ENCODE measurements at places on chromosomes 7 and 10.

- no peak for DNase-seq
Observed at GRCh38 chr7:27198138-27198841, 1.6 kb downstream of the HOXA13 start.

DNA sequence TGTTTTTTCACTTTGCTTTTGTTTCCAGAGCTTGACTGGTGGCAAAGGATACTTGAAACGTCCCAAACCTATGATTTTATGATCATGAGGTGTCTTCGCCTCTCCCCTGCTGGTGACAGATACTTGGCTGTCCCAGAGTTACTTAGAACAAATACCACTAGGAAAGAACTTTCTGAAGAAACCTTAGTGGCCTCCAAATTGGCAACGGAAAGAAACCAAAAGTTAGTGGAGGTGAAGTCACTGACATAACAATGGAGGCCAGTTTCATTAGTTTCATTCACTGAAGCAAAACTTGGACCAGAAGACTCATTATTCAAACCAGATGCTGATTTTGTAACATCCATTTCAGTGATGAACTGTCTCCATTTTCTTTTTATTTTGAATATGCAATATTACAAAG, 68.6 kb downstream of the JAZF1 start:
- DNase-seq = no peak

DNA sequence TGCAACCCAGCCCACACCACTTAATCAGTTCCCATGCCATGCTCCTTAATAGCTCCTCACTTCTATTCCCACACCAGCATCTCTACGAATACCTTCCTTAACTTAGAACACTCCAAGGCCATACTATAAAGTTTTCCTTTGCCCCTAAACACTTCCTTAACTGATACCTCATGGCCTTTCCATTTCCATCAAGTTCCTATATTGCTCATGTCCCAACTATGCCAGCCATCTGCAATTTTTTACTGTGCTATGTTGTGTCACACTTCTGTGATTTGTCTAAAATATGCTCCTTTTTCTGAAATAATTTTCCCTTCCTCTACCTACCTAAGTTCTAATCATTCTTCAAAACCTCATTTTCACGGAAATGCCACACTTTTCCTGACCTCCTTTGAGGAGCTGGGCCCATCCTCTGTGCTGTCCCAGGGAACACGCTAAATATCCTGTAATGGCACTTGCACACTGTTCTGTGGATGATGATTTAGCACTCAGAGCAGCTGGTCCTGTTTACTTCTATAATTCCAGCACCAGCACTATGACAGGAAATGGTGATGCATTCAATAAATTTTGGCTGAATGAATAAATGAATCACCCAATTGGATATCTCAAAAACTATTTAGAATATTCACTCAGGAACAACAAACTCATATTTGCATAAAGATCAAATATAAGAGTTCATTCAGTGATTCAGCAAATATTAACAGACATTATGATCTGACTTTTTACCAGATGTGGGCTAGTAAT, 266.5 kb upstream of the HGF start:
- peak; percentile 19 for DNase-seq

- peak; percentile 49 for DNase-seq
Observed at GRCh38 chr10:11197266-11197712, 179.6 kb downstream of the CELF2 start.

GRCh38 chr7:130896898-130897514, 163.0 kb upstream of the KLF14 start:
- peak; percentile 79 for DNase-seq

- DNase-seq = no peak
Observed at GRCh38 chr7:152865011-152865410, 105.5 kb downstream of the ACTR3B start.

- no peak for DNase-seq
Observed at GRCh38 chr7:68840991-68841390, 757.3 kb upstream of the AUTS2 start.

DNA sequence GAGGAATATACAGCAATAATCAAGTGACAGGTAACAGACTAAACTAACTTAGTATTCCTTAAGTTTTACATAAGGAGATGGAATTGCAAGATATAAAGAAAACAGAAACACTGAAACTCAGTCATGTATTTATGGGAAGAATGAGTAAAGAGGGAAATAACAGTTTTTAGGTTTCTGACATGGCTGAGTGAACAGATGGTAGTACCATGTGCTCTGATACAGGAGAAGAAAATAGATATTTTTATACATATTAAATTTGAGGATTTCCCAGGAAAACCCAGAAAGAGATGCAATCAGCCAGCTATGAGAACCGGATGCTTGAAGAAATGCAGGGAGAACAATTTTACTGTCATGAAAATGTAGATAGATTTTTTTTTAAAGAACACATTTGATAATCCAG, 669.5 kb upstream of the GRM3 start:
- no peak for DNase-seq

DNA sequence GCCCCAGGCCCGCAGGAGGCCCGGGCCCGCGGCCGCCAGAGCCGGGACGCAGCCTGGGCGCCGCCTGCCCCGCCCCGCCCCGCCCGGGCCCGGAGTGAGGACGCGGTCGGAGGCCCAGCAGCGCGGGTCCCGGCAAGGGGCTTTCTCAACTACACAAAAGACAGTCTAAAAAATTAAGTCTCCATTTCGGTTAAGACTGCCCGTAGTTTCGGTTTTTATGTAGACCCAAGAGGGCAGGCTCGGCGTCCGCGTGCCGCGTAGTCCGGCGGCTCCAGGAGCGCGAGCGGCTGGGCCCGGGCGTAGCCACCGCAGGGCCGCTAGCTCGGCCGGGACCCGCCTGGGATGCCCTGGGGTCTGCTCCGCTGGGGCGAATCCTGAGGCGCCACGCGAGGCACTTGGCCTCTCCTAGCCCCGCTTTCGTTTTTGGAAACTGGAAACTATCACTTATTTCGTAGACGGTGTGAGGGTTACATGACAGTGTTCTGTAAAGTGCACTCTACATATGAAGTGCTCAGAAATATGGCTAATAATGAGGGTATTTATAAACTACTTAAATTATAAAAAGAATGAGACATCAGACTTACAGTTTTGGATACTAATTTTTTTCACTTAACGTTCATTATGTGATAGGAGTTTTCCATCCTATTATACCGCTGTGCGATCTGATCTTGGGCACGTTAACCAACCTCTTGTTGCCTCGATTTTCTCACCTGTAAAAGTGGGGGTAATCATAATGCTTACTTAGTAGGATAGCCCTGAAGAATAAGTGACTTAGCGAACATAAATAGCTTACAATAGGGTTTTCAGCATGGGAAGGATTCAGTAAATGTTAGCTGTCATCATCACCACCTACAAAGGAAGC, 573 bp downstream of the BLVRA start:
- DNase-seq = peak; percentile 65

GRCh38 chr10:92200564-92200963, 90.3 kb downstream of the CPEB3 start:
- no peak for DNase-seq

DNA sequence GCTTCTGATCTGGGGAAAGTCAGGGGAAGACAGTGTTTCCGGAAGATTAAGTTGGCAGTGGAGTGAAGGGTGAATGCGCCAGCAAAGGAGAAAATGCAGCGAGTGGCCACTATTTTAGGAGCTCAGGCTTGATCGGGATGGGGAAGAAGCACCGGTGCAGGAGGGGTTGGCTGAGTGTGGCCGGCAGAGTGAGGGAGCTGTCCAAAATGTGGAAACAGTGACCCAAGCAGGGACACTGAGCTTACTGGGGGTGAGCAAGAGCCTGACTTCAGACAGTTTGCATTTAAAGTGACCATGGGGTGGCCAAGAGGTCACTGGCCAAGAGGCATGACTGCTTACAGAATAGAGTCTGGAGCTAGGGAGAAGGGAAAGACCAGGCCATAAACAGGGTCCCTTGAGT, 79.3 kb downstream of the GOLGA7B start:
- no peak for DNase-seq

GRCh38 chr10:5911670-5912069, 21.6 kb downstream of the FBH1 start:
- no peak for DNase-seq

- no peak for DNase-seq
Observed at GRCh38 chr7:22373911-22374310, 17.0 kb upstream of the RAPGEF5 start.

DNA sequence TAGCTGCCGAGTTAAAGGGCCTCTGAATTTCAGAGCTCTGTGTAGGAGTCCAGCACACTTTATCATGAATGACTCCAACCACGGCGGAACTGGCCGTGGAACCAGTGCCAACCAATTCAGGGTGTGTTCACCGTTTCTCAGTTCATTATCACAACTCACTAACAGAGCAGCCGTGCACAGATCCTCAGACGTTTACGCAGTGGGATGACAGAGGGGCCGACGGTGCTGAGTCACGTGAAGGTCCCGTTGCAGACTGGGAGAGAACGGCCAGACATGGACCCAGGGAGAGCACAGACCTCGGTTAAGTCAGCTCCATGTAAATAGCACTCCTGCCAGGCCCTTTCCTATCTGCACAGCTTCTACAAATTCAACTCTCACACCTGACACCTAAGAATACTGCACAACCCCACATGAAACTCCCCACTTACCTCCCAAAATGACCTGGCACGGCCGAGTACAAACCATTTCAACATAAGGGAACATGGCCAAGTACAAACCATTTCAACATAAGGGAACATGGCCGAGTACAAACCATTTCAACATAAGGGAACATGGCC, 95.5 kb downstream of the DIP2C start:
- DNase-seq = no peak

DNA sequence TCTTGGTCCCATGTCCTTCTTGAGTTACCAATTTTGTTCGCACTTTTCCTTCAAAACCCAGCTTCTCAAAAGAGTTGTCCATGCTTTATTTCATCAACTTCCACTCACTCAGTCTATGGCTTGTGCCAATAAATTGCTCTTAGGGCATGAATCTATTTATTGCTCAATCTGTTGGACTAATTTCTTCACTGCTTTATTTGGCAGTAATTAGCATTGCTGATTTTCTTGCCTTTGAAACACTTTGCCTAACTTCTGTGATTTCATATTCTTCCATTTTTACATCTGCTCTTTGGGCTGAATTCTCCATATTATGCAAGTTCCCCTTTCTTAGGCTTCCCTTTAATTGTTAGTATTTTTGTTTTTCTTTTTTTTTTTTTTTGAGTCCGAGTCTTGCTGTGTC, 16.8 kb downstream of the DLD start:
- DNase-seq = no peak

DNA sequence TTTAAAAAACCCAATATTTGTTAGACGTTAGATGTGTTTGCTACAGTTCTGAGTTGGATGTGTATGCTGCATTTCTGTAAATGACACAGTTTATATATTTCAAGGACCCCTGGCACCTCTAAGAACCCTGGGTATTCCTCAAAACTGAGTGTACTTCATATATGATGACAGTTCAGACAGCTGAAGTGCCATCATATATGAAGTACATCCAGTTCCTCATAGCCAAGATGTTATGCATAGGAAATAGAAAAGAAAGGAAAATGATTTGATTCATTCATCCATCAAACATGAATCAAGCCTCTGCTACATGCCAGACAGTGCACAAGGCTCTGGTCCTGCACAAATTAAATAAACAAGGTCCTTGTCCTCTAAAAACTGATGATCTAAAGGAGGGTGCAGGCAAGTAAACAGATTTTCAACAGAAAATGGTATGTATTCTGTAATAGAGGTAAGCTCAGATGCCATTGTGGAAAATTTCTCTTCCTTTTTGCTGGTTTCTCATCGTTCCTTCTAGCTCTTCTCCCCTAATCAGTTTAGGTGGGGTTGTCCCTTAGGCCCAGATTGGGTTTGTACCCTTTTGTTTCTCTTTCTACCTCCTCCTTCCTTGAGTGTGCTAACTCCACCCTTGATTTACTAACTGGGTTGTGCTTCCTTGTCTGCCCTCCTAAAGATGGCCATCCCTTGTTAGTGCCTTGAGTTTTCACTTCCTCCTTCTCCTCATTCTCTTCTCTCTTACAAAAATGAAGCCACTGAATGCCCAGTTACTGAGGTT, 25.3 kb upstream of the SMIM30 start:
- no peak for DNase-seq

- DNase-seq = no peak
Observed at GRCh38 chr7:105032553-105033214, 18.7 kb downstream of the KMT2E start.

DNA sequence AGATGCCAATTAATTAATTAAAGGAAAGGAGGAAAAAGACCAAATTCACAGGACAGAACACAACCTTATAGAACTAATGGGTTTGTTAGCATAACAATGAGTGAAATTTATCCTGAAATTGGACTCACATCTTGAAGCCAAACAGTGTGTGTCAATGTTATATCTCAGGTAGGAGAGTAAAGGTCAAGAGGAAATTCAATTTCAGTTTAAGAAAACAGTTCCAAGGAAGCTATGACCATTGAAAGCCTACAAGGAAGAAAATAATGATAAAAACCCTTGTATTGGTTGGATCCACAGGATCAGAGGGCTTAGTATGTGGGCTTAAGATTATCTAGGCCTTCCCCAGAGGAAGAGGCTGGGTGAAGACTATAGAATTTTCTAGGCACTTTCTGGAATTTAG, 198.9 kb upstream of the AOAH start:
- DNase-seq = no peak

- no peak for DNase-seq
Observed at GRCh38 chr7:1748839-1749173, 78.7 kb downstream of the ELFN1 start.

DNA sequence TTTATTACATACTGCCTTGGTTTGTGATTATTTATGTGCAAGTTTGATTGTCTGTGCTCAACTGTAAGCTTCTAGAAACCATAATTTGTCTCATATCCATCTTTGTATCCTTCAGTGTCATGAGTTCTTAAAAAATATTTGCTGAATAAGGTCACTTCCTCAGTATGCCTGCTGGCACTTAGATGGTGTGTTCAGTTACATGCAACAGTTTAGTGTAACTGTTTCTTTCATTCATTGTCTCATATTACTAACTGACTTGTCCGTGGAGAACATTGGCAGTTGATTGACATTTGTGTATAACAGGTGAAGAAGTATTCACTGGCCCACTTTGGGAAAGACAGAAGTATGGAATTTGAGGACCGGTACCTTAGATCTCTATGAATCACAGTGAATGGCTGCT, 236.9 kb downstream of the PRKG1 start:
- DNase-seq = no peak

All from RPMI7951 (cell line).